ENCODE measurements at places on chromosomes 11 and 22. TPM values are rescaled to one million over a fixed set of nuclear protein-coding genes. Genes with fewer than 3 reads are reported as not detected.

Gene TRMU
- total RNA-seq, result 92.0 TPM

Gene ARHGAP8
- 2.3 TPM for total RNA-seq

Gene IL10RA
- 63.0 TPM for total RNA-seq

Gene OR52E8
- not detected for total RNA-seq

Gene RBMXL2
- not detected for total RNA-seq

Gene PANX1
- total RNA-seq, result 16.5 TPM

Gene PLEKHA7
- 2.7 TPM for total RNA-seq

Gene PHLDA2
- 5.6 TPM for total RNA-seq

Gene VWCE
- 11.1 TPM for total RNA-seq

DNA sequence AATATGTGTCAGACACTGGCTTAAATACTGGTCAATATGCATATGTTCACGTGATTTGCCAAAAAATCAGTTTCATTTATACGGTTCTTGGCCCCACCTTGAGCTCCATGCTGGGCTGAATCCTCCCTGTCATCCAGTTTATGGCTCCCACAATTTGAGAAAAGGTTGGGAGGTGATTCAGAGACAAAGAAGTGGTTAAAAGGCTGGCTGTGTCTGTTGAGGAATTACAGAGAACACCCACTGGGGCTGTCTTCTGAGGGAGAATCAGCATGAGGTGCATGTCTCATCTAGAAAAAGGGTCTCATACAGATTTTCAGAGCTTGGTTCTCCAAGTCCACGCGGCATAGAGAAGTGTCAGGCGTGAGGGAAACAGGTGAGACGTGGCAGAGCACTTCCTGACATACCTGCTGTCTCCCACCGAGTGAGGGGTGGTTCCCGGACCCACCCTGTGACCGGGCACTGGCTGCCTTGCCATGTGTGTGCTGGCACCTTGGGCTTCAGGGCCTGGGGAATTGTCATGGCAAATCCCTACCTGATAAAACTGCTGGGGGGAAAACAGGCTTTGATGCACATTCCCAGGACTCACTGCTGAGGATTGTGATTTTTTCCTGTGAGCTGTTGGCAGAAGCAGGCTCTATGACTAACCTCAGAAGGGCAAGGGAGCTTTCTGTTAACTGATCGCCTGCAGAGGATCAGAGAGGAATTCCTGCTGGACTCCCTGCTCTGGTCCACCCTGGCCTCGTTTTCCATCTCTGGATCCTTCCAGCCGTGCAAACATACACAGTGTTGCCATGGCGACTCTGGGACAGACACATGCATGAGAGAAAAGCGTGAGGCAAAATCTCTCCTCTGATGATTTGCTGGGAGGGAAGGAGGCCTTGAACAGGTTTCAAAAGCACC lies 223.6 kb downstream of the ADAMTS15 start:
- H3K27me3 ChIP-seq, result peaks cover 7% of the 10 kb centered on the region
- H3K4me3 ChIP-seq, result no peak overlapping the region
- H3K36me3 ChIP-seq, result no peaks in the 10 kb centered on the region
- H3K4me1 ChIP-seq, result no peaks in the 10 kb centered on the region
- no peak for ATAC-seq
- no peak overlapping the region for H3K27ac ChIP-seq

GRCh38 chr22:28239941-28240340 lies 320.9 kb upstream of the PITPNB start:
- no peaks in the 10 kb centered on the region for H3K4me1 ChIP-seq
- peaks cover 32% of the 10 kb centered on the region for H3K27me3 ChIP-seq
- no peak for ATAC-seq
- H3K36me3 ChIP-seq, result no peaks in the 10 kb centered on the region
- no peak overlapping the region for H3K27ac ChIP-seq

DNA sequence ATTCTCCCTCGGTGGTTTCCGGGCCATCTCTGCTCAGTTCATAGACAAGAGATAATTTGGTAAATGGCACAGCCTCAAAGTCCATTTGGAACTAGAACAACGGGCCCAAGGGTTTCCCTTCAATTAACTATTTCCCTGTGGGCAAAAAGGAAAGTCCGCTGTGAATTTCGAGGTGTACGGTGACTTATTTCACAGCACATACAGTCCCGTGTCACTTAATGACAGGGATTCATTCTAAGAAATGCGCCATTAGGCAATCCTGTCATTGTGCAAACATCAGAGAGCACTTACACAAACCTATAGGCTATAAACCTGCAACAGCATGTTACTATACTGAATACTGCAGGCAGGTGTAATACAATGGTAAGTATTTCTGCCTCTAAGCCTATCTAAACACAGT lies 551.6 kb downstream of the OPCML start:
- ATAC-seq, result no peak
- H3K4me1 ChIP-seq, result no peaks in the 10 kb centered on the region
- H3K4me3 ChIP-seq, result no peak overlapping the region
- peaks cover 16% of the 10 kb centered on the region for H3K27me3 ChIP-seq
- H3K27ac ChIP-seq, result no peak overlapping the region

DNA sequence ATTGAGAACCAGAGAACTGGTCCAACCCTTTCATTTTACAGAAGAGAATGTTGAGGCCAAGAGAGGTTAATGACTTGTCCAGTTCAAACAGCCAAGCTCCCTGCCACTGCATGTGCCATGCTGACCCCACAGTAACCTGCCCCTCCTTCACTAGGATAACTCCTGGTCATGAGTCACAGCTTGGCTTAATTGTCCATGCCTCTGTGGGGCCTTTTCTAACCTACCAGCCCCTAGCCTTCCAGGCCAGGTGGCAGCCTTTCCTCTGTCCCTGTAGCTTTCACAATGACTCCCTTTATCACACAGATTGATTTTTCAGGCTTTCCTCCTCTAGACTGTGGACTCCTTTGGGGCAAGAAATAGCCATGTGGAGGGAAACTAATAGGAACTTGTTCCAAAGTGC lies 97.2 kb downstream of the PIWIL4 start:
- H3K27ac ChIP-seq, result no peak overlapping the region
- peaks cover 8% of the 10 kb centered on the region for H3K27me3 ChIP-seq
- H3K36me3 ChIP-seq, result no peaks in the 10 kb centered on the region
- no peaks in the 10 kb centered on the region for H3K4me1 ChIP-seq
- H3K4me3 ChIP-seq, result no peak overlapping the region
- ATAC-seq, result no peak

GRCh38 chr11:61850687-61851086 lies 22.6 kb downstream of the FADS2 start:
- no peak overlapping the region for H3K27ac ChIP-seq
- no peak overlapping the region for H3K4me3 ChIP-seq
- ATAC-seq, result no peak

- H3K4me3 ChIP-seq, result no peak overlapping the region
- H3K27ac ChIP-seq, result no peak overlapping the region
- H3K36me3 ChIP-seq, result no peaks in the 10 kb centered on the region
- ATAC-seq, result no peak
- peaks cover 5% of the 10 kb centered on the region for H3K27me3 ChIP-seq
These were observed 13.3 kb upstream of the TNNT3 start for GRCh38 chr11:1906181-1906580.

- H3K4me3 ChIP-seq, result peak overlapping the region; percentile 20
- no peaks in the 10 kb centered on the region for H3K27me3 ChIP-seq
- peak overlapping the region; percentile 47 for H3K27ac ChIP-seq
- no peaks in the 10 kb centered on the region for H3K36me3 ChIP-seq
- ATAC-seq, result no peak
These were observed 64.9 kb downstream of the LIF start for GRCh38 chr22:30181459-30182349.

DNA sequence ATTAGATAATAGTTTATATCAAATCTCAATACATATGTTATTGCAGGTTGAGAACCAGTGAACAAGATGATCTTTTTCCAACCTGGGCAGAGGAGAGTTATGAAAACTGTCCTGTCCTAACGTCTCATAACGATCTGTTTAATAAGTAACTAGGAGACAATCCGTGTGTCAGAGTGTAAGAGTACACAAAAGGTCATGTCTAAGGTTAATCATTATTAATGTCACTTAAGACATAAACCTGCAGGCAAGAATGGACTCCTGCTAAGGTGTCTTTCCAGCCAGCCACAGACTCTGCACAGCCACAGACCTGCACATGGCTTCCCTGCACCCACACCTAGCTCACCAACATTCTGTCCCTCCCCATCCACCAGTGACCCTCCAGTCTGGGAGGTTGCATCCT lies 10.1 kb downstream of the SLC5A4 start:
- H3K4me1 ChIP-seq, result no peaks in the 10 kb centered on the region
- no peak overlapping the region for H3K4me3 ChIP-seq
- peaks cover 19% of the 10 kb centered on the region for H3K27me3 ChIP-seq
- no peak for ATAC-seq
- H3K36me3 ChIP-seq, result no peaks in the 10 kb centered on the region
- no peak overlapping the region for H3K27ac ChIP-seq

- no peak for ATAC-seq
- H3K4me1 ChIP-seq, result no peaks in the 10 kb centered on the region
- H3K4me3 ChIP-seq, result no peak overlapping the region
- H3K36me3 ChIP-seq, result no peaks in the 10 kb centered on the region
- H3K27me3 ChIP-seq, result peaks cover 11% of the 10 kb centered on the region
- H3K27ac ChIP-seq, result no peak overlapping the region
These were observed 32.9 kb upstream of the RFPL3 start for GRCh38 chr22:32324505-32325415.

DNA sequence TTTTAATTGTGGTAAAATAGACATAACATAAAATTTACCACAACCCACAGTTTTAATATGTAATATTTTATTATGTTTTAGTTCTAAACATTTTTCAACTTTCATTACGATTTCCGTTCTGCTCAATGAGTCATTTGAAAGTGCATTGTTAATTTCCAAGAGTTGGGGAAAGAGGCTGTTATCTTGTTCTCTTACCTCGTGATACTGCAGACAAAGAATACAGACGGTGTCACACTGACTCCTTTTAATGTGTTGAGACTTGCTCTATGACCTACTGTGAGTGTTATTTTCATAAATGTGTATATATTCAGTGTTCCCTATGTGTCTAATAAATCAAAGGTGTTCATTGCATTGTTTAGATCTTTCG lies 10.8 kb upstream of the RAC2 start:
- H3K4me3 ChIP-seq, result peak overlapping the region; percentile 55
- peaks cover 21% of the 10 kb centered on the region for H3K4me1 ChIP-seq
- H3K36me3 ChIP-seq, result no peaks in the 10 kb centered on the region
- H3K27ac ChIP-seq, result peak overlapping the region; percentile 88
- peak; percentile 84 for ATAC-seq
- H3K27me3 ChIP-seq, result no peaks in the 10 kb centered on the region

DNA sequence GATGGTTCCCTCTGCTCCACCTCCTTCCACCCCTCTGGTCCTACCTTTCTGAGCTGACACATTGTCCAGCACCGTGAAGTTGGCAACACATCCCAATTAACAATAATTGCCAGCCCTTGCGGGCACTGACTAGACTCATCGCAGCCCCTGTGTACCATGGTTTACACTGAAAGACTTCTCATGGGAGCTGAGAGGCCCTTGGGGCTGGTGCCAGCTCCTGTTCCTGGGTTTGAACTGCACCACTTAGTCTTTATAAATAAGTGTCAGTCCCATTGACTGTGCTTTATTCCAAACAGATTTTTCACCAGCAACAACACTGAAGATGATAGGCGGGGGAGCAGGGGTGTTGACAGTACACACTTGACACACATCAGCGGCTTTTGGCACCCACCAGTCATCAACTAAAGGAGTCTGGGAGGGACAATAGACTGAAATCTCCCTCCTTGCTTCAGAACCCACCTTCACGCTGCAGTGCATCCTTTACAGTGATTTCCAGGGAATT lies 447.3 kb downstream of the NTM start:
- ATAC-seq, result no peak
- H3K4me3 ChIP-seq, result no peak overlapping the region
- H3K27me3 ChIP-seq, result peaks cover 16% of the 10 kb centered on the region
- H3K27ac ChIP-seq, result no peak overlapping the region
- H3K4me1 ChIP-seq, result no peaks in the 10 kb centered on the region

DNA sequence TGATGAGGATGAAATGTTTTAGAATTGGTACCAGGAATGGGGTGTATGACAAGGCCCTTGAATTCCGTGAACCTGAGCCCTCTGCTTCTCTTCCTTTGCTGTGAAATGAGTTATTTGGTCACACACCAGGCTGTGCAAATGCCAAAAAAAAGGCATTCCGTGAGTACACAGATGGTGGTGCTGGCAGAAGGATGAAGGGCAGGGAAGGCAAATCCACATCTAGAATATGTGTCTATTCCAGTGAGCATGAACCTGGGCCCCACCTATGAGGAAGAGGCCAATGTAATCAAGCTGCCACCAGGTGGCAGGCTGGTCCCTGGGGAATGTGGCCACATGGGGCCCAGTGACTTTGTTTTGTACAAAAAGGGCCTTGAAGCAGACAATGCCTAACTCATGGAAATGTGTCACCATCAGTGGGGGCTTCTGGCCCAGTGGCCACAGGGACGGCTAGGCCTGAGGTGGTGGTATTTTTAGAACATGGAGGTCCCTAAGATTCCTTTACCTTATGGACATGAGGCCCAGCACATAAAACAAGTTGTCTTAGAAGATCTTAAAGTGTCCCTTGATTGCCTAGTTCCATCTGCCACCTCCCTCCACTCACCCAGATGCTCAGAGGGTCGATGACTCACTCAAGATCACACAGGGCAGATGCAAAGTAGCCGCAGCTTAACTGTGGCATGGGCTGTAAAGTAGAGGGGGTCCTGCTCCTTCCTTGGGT lies 3.9 kb upstream of the RNF215 start:
- peak overlapping the region; percentile 11 for H3K4me3 ChIP-seq
- peaks cover 3% of the 10 kb centered on the region for H3K27me3 ChIP-seq
- H3K27ac ChIP-seq, result peak overlapping the region; percentile 82
- H3K4me1 ChIP-seq, result peaks cover 13% of the 10 kb centered on the region

DNA sequence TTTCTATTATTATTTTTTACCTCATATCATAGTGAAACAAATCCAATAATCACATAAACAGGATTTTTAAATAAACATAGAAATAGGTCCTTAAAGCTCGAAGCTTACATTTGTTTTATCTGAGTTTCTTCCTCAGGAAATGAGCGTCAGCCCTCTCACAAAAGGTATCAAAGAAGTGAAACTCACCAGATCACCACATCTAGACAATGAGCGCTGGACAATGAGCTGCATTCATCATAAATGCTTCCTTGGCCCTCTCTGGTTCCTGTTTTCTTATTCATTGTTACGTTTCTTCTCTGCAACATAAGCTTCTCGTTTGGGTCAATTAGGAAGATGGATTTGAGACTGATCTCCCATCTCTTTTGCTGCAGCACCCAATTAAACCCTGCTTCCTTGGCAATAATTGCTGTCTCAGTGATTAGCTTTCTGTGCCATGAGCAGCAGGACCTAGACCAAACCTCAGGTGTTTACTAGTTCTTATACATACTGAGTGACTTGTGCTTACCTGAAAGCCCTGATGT lies 649.9 kb upstream of the LUZP2 start:
- H3K4me1 ChIP-seq, result no peaks in the 10 kb centered on the region
- no peaks in the 10 kb centered on the region for H3K27me3 ChIP-seq
- H3K27ac ChIP-seq, result no peak overlapping the region
- H3K4me3 ChIP-seq, result no peak overlapping the region
- ATAC-seq, result no peak
- H3K36me3 ChIP-seq, result no peaks in the 10 kb centered on the region
